Hepatic stellate cell (primary cell): ENCODE measurements at places on chromosomes 1 and 21.
A peak's percentile ranks its signal among the peaks of the same experiment; 100 is the strongest.

- no peak for DNase-seq
Observed at GRCh38 chr1:229164836-229165735, 105.8 kb upstream of the RAB4A start.

GRCh38 chr1:20151906-20152598 is 12.9 kb downstream of the PLA2G2F start:
- DNase-seq: peak; percentile 93

DNA sequence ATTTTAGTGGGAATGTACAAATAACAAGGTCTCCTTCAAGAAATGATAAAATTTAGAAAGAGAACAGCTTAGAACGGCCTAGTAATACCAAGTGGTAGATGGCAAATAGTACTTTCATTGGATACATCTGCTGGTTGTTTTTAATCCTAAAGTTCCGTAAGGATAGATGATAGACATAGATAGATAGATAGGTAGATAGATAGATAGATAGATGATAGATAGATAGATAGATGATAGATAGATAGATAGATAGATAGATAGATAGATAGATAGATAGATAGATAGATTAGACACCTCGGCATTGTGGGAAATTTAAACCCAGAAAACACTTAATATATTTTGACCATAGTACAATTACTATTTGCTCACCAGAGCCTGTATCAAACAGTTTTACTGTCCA is 288.5 kb downstream of the TPR start:
- no peak for DNase-seq

DNA sequence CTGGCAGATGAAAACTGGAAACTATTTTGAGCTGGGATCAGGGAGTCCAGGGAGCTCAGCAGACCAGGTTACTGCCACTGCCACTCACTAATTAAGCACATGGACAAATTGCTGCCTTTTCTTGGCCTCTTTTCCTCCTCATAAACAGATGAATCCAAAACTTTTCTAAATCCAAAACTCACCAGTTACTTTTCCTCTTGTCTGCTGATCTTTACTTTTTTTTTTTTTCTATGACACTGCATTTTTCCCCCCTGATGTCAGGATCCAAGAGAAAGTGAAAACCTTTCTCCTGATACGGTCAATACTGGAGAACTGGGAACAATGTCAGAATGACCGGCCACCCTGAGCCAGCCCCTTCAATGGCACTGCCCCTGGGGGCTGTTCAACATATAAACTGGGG is 405.8 kb downstream of the DUSP10 start:
- peak; percentile 29 for DNase-seq

GRCh38 chr21:44395260-44395659 is 41.8 kb downstream of the TRPM2 start:
- no peak for DNase-seq

- peak; percentile 37 for DNase-seq
Observed at GRCh38 chr1:8858888-8859706, 19.4 kb downstream of the ENO1 start.

DNA sequence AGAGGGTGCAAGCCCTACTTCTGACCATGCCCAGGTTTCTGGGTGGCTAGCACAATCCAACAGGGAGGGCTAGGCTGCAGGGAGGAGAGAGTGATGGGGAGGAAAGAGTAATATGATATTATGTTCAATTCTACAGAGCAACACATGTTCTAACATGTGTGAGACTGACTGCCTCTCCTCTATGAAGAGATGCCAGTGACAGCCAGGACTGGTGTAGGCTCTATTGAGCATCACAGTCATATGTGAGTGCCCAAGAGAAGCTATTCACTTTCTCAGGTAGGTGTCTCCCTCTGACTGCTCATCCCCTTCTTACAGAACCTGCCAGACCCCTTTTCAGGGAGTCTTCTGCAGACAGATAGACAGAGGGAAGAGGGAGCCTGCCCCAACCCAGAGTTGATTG is 446.1 kb downstream of the SIPA1L2 start:
- no peak for DNase-seq

- no peak for DNase-seq
Observed at GRCh38 chr1:2166695-2167094, 27.9 kb downstream of the FAAP20 start.

GRCh38 chr1:88191917-88192316 is 492.2 kb upstream of the PKN2 start:
- no peak for DNase-seq

GRCh38 chr1:54299037-54299436 is 99.1 kb downstream of the MRPL37 start:
- no peak for DNase-seq

- DNase-seq: no peak
Observed at GRCh38 chr1:201353186-201353940, 24.1 kb downstream of the TNNT2 start.

GRCh38 chr1:10541286-10541685 is 66.5 kb downstream of the PEX14 start:
- no peak for DNase-seq

DNA sequence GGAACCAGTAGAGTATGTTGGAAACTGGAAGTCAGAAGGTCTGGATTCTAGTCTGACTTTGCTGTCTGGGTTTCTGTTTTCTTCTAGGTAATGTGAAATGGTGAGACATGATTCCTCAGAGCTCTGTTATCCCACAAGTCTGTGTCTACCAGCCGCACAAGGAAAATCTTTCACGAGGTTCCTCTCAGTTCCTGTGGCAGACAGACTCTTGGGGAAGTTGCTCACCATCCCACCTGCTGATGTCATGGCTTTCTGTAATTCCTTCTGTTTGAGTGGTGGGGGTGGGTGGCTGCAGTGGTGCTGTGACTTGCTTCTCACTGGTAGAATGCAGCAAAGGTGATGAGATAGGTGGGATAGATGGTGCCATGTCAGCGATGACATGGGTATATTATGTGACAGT is 17.1 kb upstream of the SCMH1 start:
- DNase-seq: no peak

DNA sequence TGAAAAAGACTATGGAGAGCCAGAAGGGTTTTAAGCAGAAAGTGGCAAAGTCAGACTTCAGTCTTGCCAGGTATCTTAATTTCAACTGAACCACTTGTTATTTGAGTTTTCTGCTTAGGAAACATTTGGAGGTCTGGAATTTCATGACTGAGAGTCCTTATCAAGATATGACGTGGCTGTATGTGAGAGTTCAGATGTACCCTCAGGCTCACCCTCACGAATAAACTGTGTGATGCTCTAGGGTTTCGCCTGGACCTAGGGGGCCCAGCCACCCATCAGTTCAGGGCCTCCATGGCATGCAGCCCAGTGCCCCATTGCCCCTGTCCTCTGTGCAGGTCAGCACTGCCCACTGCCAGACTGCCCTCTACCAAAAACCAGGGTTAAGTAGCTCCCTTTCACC is 30.6 kb upstream of the TADA1 start:
- no peak for DNase-seq

DNA sequence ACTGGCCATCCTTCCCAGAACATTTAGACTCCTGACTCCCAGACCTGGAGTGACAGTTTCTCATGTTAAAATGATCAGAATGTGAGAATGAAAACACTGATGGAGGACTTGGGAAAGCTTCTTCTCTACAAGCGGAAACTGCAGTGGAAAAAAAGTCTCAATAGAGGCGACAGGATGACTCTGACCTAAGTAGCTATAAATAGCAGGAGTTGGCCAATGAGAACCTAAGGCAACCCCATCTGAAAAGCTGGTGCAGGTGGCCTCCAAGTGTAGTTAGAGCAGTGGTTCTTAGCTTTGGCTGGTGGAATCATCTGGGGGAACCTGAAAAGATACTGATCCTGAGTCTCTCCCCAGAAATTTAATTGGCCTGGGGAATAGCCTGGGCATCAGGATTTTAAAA is 44.2 kb upstream of the EXOSC10 start:
- no peak for DNase-seq

- DNase-seq: no peak
Observed at GRCh38 chr1:34267326-34267725, 90.6 kb downstream of the C1orf94 start.

GRCh38 chr1:6466023-6466422 is at the start of gene TNFRSF25:
TNFRSF25 (minus strand) TSS chr1:6466173; CDS start chr1:6466107, 66 bp downstream.
- DNase-seq: no peak

DNA sequence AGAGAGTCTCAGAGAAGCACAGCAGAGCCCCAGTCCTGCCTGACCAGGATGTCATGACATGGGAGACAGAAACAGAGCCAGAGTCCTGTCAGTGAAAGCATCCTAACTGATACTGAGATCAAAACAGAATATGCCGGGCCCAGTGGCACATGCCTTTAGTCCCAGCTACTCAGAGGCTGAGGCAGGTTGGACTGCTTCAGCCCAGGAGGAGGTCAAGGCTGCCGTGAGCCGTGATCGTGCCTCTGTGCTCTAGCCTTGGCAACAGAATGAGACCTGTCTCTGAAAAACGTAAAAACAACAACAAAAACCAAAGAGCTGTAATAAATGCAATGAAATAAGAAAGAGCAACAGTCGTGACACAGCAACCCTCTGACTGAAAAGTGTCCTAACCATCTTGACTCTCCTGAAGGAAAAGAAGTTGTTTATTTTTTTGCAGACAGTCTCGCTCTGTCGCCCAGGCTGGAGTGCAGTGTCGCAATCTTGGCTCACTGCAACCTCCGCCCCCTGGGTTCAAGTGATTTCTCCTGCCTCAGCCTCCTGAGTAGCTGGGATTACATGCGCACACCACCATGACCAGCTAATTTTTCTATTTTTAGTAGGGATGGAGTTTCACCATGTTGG is 189.2 kb downstream of the SLC45A1 start:
- no peak for DNase-seq

DNA sequence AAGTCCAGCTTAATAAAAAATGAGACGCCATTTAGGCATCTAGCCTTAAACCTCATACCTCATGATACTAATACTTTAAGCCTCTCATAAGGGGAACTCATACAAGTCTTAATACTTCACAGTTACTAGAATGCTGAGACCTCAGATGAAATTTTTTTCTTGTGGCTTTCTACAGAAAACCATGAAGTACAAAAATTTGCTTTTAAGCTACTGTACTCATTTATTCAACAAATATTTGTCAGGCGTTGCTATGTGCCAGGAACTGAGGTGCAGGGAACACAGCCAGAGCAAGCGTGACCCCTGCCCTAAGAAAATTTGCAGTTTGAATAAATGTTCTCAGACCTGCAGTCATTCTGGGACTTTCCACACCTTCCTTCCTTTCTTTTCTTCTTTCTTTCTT is 150.6 kb downstream of the MRPL39 start:
- DNase-seq: no peak

DNA sequence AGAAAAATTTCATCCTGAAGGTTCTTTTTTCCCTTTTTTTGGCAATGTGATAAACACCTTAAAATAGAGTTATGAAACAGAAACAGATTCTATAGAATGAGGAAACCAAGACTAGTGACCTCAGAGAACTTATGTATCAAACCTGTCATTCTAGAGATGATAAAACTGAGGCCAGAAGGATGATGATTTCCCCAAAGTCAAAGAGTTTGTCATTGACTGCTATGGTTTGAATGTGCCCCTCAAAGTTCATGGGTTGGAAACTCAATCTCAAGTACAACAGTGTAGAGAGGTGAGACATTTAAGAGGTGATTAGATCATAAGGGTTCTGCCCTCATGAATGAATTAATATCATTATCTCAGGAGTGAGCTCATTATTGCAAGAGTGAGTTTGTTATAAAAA is 13.7 kb upstream of the BEND5 start:
- DNase-seq: no peak

GRCh38 chr1:15110867-15111230 is 42.7 kb upstream of the TMEM51 start:
- DNase-seq: no peak

DNA sequence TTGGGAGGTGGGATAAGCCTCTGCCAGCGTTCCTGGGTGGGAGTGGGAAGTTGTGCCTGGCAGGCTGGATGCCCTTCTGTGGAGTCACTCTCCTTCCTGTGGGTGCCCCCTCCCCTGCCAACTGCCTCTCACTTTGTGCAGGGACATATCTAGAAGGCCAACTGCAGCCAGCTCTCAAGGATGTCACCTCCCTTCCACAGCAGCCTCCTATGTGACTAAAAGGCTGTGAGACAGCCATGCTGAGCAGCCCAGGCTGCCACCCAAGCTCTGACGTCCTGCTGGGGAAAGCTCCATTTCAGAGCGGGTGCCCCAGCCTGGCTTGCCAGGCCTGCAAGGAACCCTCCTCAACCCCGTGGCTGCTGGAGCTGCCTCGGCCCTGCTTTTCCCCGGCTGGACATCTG is 19.6 kb upstream of the SLC26A9 start:
- no peak for DNase-seq

DNA sequence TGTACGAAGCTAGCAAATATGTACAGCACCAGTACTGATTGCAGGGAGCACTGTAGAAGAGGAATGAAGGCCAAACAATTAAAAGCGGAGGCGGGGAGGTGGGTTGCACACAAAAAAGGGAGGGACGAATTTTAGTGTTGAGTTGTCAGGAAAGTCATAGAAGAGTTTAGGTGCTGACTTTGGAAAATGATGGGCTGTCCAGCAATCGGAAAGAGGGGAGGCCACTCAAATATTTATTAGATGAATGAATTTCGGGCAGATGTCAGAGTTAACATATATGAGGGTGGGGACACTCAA is 537 bp upstream of the ANKRD13C start:
- no peak for DNase-seq

GRCh38 chr1:115293006-115293405 is 45.0 kb downstream of the NGF start:
- DNase-seq: no peak

DNA sequence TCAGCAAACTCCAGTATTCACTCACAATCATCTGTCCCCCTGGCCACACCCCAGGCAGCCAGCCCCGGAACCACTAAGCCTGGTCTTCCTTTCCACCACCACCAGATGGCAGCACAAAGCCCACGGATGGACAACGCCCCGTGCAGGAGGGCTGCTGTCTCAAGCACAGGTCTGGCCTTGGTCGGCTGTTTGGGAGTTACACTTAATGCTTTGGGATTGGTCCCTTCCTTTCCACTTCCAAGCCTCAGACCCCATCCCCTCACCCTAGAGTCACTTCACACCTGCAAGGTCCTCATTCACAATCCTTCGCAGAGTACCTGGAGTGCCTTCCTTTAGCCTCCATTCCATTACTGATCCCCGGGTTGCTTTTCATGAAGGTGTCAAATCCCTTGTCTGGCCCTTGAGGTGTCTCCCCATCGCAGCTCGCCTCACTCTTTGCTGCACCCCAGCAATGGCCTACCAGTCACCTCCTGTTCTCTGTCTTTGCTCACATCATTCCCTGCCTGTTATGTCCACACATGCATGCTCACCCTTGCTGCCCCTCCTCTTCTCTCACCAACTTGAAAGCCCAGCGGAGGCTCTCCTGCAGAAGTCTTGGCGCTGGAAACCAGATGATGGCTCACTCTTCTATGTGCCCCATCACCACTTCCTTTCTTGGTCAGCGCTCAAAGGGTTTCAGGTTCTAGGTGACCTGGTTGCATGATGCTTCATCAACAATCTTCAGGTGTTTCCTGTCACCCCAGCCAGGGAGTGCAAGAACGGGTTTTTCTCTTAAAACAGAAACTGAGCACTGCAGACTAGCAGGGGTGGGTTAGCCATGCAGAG is 24.9 kb upstream of the KCNA2 start:
- DNase-seq: peak; percentile 57
